ENCODE measurements at places on chromosomes 3 and 15.

DNA sequence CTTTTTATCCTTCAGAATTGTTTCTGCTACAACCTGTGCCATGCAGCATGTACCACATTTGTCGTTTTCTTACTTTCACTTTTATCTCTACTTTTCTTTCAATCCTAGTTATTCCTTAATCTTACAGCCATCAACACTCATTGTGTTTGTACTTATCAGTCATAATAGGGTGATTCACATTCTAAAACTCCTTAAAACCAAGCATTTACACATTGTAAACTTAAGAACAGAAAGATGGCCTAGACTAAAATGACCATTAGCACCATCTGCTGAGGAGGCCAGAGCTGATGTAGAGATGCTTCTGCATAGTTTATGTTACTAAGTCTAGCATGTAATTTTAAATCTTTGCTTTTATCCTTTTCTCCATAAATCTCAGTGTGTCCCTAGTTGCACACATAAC, 25.5 kb downstream of the EIF2AK4 start:
- no peak for DNase-seq

GRCh38 chr3:96915445-96915844, 101.1 kb downstream of the EPHA6 start:
- no peak for DNase-seq

- no peak for DNase-seq
Measured at GRCh38 chr3:3069723-3070122, 40.5 kb downstream of the IL5RA start.

DNA sequence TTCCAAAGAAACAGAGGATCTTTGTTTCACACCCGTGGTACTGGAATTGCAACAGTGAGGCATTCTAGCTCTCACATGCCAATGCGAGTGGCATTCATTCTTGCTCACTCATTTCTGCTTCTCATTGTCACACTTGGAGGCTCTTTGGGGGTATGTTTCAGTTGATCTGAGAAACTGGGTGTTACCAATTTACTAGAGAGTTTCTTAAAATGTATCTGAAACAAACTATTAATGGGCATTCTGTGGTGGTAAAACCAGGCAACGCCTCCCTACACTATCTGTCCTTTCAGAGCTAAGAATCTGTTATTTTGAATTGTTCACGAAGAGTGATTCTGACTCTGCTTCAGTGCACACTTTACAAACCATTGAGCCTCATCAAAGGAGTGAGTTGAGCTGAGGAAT, 140.6 kb upstream of the BHLHE40 start:
- no peak for DNase-seq

DNA sequence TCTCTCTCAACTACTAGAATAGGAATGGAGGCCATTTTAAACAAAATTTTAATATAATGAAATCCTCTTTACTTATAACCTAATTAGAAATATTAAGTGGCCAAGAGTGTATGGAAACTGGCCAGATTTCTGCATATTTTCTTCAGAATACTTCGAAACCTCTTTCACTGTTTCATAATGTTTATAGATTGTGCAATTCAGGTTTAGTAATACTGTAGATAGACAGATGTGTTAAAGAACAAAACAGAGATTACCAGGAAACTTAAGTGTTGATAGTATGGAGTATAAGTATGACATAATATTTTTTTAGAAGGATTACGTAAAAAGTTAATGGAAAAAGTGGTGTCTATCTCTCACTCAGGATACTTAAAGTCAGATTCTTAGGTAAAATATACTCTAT, 4.7 kb downstream of the ABHD5 start:
- DNase-seq: no peak

DNA sequence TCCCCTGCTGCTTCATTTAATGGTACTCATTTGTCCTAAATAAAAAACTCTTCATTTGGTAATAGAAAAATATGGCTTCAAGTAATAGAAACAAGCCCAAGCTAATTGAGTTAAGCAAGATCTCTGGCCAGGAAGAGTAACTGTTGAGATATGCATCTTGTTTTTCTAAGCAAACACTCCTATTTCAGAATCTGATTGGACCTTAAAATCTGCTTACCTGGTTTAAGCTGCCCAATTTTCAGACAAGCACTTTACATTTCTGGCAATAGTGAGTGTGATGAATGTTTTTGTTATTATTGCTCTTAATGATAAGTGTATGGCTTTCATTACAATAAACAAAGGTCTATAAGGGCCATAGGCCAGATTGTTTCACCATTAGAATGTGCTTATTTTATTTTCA, 86.2 kb downstream of the CMSS1 start:
- no peak for DNase-seq

GRCh38 chr15:54187325-54187724, 209.1 kb downstream of the UNC13C start:
- no peak for DNase-seq

DNA sequence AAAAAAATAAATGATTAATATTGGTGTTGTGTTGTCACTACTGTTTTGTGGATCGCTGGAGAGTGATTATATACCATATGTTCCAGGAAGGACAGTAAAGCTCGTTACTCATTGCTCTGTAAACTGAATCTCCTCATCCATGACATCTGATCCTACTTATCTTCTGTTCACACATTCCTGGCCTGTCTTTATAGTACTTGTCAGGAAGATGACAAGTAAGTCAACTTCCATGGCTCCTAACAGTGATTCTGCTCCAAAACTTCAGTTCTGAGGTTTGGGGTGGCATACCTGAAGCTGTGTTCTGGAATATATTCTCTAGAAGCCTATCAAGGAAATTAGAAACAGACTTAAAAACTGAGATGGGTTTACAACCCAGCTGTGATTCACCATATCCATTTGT, 288.9 kb downstream of the ZBBX start:
- no peak for DNase-seq

GRCh38 chr15:70035051-70035718, 62.5 kb downstream of the TLE3 start:
- no peak for DNase-seq

DNA sequence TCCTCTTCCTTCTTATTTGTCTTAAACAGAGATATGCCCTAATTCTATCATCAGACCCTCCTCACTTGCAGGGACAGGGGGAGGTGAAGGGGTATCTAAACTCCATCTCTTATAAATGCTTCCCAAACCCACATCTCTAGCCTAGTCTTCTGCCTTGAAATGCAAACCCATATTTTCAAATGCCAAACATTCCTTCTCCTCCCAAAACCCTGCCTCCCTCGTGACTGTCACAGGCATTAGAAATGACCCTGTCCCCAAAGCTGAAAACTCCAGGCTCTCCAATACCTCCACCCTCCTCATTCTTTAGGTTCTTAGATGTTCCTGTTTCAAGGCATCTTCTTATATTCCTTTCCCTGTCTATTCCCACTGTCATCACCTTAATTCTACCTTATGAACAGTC, 191.0 kb downstream of the ERC2 start:
- no peak for DNase-seq

DNA sequence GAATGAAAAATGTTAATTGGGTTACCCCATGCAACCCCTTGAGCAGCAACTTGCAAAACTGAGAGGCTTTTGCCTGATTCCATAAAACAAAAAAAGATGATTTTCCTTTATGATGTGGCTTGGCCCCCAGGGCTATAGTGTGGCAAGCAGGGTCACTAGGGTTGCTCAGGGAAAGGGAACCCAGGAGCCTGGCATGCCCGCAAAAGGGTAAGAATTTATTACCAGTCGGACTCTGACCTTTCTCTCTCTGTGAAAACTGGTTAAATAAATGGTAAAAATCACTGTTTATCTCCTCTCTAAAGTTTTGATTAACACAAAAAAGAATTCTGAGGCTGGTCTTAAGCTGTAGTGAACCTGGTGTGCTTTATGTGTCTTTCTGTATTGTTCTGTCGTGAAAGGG, 37.7 kb upstream of the SEC61A1 start:
- no peak for DNase-seq

GRCh38 chr3:112119962-112120836, 12.8 kb downstream of the GCSAM start:
- DNase-seq: no peak

DNA sequence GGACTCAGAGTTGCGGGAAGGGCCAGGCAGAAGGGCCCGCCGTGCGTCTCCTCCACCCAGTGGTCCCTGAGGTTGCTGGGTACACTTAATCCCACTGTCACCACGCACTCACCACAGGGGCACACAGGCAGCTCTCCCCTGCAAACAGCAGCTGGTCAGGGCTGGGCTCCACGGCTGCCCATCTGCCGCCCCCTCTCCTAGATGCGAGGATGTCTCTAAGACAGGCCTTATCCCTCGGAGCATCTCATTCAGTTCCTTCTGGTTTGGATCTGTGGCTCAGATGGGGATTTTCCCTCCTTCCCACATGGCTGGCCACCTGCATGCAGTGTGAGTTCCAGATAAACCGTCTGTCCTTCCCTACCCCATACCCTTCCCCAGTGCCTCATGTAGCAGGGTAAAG, 26.3 kb downstream of the MRPS11 start:
- no peak for DNase-seq

- no peak for DNase-seq
Measured at GRCh38 chr15:40785164-40785563, 15.4 kb downstream of the C15orf62 start.

DNA sequence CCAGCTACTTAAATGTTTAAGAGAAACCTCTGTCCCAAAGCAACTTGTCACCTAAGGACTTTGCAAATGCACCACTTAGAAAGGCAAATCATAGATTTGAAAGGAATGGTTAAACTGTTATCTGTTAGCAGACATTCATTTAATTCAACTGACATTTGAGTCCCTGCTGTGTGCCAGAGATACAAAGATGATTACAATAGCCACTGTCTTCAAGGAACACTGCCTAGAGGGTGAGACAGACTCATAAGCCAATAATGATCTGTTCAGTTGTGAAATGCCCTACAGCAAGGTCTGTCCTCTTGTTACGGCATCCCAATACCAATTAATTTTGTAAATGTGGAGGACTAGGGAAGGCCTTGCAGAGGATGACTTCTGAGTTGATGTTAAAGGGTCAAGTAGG, 113.1 kb downstream of the ATG7 start:
- DNase-seq: no peak

GRCh38 chr3:158801201-158801600, 653 bp upstream of the MFSD1 start:
- no peak for DNase-seq

- no peak for DNase-seq
Measured at GRCh38 chr15:48371550-48371949, 40.3 kb downstream of the DUT start.

- no peak for DNase-seq
Measured at GRCh38 chr3:94234177-94234788, 171.4 kb downstream of the NSUN3 start.

DNA sequence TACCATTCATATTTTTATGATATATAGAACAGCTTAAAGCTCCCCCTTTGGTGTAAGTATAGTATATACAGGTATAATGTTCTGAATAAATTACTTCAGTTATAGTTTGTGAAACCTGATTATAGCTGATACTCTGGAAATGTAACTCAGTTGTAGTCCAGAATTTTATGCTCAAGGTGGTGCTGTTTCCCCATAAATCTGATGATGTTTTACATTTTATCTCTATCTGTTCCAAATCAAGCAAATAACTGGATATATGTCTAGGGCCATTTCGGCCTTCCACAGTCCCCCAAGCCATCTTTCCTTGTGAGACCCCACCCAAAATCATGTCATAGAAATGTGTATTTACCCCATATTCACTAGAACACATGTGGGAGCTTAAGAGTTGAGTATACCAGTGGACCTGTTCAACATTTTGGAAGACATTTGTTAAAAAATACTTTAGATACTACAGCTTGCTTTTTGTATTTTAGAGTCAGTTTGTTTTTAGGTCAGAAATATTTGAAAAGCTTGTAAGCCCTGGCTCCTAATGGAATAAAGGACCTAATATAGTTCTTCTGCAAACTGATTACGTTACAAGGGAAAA, 107.1 kb downstream of the ATG7 start:
- DNase-seq: no peak

DNA sequence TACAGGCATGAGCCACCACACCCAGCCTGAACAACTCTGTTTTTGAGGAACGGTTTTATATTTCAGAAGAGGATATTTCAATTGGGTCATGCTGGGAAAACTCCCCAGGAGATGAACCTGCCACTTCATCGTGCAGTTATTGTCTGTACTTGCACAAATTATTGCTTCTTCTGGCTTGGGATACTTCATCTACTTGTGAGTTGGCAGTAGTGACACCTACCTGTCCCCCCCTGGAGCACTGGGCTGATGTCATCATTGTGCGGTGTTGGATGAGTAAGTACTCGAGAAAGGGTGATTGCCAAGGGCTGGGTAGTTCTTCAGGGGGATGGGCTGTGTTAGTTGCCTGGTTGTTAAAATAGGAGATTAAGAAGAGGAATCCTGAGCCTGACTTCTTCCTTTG, 85.1 kb upstream of the SAMMSON start:
- no peak for DNase-seq

DNA sequence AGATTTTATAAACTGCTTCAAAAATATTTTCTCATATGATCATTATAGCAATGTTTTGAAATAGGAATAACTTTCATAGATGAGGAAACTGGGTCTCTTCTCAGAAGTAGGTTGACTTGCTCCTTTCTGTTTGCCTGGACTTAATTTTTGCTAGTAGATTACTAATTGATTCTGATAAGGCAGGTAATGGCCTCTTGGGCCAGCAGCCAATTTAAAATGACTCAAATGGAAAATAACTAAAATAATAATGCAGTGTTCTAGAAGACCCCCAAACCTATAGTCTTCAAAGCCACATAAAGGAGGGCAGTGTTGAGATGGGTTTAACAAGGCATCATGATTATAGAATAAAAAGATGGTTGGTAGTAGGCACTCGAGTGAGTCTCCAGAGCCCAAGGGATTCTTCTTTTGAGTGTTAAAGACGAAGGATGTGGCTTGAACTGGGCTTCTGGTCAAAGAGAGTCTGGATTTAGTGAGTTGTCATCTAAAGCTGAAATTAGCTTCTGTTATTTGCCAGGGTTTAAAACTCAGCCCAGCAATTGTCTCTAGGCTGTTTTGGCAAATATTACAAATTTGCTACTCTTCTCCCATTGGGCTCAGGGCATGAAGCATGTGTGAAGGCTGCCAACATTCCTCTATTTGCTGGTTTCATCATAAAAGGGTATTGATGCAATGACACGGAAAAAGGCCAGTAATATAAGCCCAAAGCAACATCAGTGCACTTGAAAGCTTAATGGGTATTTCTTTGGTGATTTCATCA, 297.1 kb upstream of the MEIS2 start:
- DNase-seq: no peak

DNA sequence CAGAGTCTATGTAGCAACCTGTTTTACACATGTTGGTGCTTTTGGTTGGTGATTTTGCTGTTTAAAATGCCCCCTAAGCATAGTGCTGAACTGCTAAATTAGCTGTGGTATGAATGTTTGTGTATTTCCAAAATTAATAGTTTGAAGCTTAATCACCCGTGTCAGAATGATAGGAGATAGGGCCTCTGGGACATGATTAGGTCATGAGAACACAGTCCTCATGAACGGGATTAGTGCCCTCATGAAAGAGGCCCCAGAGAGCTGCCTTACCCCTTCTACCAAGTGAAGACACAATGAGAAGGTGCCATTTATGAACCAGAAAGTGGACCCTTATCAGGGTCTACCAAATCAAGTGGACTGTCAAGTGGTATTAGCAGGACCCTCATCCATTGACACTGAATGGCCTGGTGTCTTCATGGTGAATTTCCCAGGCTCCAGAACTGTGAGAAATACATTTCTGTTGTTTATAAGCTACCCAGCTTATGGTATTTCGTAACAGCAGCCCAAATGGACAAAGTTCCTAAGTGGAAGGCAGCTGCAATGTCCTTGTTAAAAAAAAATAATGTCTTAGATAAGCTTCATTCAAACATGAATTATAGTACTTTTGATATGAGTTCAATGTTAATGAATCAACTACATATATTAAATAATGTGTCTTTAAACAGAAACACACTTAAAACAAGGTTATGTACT, 37.7 kb upstream of the FRMD4B start:
- no peak for DNase-seq

Measured in T-helper 22 cell (primary cell).